ENCODE measurements at places on chromosomes 1 and 21.

- no peak for DNase-seq
Measured at GRCh38 chr1:193905288-193906085, 719.1 kb upstream of the B3GALT2 start.

- DNase-seq = no peak
Measured at GRCh38 chr1:9604836-9605235, 16.1 kb downstream of the TMEM201 start.

GRCh38 chr1:3697104-3697503, 44.8 kb downstream of the TP73 start:
- no peak for DNase-seq

DNA sequence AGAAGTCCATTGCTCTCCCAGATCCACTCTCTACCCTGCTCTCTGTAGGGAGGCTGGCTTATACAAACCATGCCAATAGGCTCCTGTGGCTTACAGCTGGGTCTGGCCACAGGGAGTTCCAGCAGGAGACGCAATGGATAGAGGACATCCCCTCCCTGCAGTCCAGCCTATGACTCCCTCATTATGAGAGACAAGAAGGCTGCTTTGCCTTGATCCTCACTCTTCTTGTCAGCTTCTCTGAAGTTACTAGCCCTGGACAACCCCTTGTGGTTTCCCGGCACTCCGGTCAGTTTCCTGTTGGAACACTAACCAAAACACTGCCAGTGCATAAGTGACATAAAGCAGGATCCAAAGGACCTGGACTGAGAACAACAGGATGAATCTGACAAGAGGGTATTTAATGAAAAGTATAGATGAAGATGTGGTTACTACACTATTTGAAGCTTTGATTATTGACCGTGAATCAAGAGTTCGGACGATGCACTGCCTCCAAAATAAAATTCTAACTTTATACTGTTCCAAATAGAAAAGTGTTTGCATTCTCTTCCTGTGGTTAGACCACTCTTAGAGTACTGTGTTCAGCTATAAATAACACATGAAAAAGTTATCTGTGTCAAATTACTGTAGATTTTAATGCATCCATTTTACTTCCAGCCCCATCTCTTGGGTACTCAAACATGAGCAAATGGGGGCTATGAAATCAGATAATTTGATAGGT, 32.7 kb upstream of the ZNF326 start:
- DNase-seq = no peak

- DNase-seq = no peak
Measured at GRCh38 chr1:181476581-181476980, 6.7 kb upstream of the CACNA1E start.

DNA sequence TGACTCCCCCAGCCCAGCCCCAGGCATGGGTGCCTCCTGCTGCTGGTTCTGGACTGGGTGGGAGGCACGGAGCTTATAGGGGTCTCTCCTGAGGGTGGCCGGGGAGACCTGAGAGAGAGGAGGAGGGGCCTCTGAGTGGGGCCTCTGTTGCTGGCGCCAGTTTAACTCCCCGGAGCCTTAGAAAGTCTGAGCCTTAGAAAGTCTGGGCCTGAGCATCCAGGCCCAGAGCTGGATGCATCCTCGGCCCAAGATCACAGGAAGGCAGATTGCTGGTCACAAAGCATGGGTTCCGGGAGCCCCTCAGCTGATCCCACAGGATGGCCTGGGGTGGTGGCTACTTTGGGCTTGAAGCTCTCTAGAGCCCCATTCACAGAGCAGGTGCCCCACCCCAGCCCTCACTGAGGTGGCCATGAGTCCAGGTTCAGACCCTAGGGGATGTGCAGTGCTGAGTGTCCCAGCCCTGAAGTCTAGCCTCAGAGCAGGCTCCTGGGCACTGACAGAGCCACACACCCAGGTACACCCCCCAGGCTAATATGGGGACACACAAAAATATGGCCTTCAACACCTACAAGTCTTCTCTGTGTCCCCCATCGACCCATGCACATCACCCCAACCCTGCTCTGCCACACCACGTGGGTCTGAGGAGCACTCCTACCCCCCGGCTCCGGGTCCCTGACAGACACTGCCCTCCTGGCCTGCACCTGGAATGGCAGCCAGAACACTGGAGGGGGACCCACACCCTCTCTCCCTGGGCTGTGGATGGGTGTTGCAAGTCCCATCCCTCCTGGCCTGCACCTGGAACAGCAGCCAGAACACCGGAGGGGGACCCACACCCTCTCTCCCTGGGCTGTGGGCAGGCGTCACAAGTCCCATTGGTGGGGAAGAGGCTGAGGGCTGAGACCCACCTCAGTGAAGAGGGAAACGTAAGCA, 9.7 kb downstream of the PLA2G2F start:
- DNase-seq = no peak

DNA sequence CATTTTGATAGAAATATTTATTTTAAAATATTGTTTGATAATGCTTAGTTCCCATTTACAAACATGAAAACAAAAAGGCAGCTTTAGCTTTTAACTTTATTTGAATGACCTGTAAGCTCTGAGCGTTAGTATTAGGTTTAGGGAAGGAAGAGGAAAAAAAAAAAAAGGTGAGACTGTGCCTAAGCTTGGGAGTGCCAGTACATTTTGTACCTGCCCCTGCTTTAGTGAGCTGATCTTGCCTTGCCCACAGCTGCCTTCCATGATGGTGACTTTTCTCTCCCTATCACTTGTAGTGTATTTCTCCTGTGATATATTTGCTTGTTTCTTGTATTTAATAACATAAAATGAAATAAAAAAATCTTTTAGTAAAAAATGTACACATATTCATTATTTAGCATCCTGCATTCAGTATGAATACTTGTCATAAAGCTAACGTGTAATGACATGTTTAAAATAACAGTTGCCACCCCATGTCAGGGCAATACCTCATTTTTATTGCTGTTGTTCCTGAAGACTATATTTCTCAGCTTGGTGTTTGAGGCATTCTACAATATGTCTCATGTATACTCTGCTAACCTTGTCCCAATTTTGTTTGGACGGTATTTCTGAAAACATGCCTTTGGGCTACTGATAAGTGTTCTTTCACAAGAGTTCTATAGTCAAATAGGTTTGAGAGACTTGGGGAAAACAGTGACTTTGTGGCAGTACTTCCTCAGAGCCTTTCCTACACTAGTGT, 76.3 kb downstream of the NEK7 start:
- DNase-seq = no peak

GRCh38 chr1:94072840-94073522, 48.0 kb downstream of the ABCA4 start:
- no peak for DNase-seq

DNA sequence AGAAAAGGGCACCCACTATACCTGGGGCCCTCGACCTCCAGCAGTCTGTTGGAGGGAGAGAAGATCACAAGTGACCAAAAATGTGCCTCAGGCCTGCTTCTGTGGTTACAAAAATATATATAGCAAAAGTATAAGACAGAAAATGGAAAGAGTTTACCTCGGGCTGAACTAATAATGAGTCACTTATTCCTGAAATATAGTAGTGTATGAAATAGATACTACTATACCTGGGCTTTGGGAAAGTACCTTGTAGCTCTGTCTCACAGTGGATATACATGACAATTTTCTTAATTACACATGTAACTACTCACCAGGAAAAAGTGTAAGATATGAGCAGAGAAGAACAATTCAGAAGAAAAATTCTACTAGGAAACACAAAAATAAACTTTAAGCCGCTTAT, 7.3 kb upstream of the APCS start:
- no peak for DNase-seq

DNA sequence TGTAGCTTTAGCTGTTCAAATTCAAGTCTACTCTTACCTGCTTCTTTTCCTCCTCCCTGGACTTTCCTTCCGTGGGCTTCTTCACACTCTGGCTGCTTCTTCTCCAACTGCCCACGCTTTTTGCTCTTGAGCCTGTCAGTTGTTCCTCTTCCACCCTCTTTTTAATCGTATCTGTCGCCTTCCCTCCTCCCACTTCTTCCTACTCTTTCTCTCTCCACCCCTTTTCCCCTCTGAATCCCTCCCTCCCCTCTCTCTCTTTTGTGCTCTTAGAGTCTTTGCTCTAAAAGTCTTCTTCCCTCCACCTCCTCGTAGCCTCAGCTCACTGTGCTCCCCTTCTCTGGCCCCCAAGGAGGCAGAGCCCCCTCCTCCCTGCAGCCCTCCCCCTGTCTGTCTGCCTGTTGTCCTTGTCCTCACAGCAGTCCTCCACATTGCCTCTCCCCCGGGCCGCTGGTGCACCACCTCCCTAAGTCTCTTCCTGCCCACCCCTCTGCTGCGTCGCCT, 12.9 kb upstream of the GJA5 start:
- DNase-seq = no peak

- no peak for DNase-seq
Measured at GRCh38 chr1:52955129-52955970, 28.3 kb downstream of the SCP2 start.

DNA sequence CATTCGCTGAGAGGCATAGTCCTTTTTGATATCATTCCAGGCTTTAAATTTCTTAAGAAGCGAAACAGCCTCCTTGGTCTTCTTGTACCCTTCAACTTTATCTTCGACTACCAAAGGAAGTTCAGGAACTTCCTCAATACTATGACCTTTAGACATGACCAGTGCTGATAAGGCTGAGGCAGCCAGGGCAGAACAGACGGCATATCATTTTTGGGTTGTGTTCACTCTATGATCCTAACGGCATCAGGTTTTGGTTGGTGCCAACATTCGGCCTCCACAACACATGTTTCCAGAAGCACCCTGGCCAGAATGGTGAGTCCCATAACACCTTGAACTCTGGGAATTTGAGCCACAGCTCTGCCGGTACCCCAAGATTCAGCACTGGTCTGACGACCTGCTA, 31.4 kb upstream of the MYOC start:
- DNase-seq = no peak

DNA sequence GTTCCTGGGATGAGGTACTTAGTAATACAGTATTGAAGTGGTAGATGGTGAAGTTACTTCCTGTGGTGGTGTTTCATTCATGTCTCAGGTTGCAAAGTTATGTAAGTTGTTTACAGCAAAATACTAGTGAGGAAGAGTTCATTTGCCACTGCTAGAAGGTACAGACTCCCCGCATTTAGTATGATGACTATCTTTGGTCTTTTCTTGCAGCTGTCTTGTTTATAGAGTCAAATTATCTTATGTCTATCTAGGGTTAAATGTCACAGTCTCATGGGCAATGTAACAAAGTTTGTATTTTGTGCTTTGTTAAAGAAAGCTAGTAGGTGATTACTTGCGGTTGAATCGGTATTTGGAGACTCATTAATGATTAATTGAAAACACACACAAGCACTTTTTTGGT, 50.2 kb downstream of the LRRC8D start:
- no peak for DNase-seq

DNA sequence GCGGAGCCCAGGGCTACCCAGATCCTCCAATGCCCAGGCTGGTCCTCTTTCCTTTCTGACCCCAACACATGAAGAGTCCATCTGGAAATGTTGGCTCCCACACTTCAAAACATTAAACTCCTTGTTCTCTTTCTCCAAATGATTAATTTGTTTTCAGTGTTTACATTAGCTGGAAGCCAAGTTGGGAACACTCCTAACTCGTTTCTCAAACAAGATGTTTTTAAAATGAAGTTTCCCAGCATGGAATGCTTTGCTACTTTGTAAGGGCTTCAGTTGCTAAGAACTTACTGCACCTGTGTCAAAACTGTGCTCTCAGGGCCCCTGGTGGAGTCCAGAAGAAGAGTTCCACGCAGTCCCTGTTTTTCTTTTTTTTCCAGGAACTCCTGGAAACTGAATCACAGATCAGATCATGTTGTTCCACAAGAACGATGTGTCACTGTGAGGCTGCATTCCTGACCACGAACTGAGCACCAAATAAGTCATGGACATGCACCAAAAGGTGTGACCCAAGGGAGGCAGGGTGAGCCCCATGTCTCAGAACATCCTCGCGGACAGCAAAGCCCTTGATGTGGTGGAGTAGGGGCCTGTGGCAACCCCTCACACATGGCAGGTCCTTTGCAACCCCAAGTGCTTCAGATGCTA, 257.3 kb downstream of the KCNJ6 start:
- no peak for DNase-seq

- no peak for DNase-seq
Measured at GRCh38 chr1:192795916-192796618, 12.8 kb upstream of the RGS2 start.

- DNase-seq = no peak
Measured at GRCh38 chr1:29682919-29683295, 446.6 kb downstream of the PTPRU start.

GRCh38 chr1:193609592-193609991, 423.2 kb upstream of the B3GALT2 start:
- no peak for DNase-seq

- no peak for DNase-seq
Measured at GRCh38 chr1:186930238-186930637, 101.5 kb downstream of the PLA2G4A start.

DNA sequence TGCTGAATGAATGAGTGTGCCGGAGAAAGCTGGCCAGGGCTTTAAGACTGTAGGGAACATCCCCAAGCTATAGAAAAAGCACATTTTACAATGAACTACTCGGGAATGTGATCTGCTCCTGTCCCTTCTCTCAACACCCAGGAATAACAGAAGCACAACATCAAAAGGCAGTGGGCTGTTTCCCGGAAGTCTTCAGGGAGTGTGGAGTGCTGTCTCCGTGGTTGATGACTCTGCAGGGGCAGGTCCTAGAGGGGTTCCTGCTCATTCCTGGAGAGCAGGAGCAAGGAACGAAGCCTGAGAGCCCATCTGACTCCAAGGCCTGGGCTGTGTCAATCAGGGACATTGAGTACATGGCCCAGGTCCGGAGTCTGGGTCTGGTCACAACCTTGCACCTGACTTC, 4.9 kb upstream of the IL22RA1 start:
- no peak for DNase-seq

DNA sequence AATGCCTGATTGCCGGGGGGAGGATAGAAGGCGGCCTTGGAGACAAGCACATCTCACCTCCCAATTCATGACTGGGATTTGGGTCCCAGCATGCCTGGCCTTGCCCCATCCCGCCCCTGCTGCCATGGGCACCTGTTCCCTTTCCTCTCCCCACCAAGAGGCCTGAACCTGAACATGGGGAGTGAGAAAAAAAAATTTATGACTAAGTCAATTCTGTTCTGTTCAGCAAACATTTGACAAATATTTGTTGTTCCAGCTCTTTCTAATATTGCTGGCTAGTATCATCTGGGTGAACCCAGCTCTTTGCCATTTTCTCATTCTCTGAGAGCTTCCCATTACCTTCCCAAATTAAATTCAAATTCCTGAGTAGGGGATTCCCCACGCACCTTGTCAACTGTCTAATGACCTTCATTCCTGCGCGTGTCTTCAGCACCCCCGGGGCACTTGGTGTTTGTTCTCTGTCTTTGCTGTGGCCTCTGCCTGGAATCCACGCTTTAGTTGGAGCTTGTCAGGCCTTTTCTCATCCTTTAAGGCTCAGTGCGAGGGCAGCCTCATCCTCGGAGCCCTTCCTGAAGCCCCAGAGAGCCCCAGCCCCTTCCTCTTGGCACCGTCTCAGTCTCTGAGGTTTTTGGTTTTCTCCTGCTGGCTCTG, 42.8 kb downstream of the ARHGEF10L start:
- DNase-seq = no peak
